ENCODE measurements at places on chromosomes 2 and 18.

DNA sequence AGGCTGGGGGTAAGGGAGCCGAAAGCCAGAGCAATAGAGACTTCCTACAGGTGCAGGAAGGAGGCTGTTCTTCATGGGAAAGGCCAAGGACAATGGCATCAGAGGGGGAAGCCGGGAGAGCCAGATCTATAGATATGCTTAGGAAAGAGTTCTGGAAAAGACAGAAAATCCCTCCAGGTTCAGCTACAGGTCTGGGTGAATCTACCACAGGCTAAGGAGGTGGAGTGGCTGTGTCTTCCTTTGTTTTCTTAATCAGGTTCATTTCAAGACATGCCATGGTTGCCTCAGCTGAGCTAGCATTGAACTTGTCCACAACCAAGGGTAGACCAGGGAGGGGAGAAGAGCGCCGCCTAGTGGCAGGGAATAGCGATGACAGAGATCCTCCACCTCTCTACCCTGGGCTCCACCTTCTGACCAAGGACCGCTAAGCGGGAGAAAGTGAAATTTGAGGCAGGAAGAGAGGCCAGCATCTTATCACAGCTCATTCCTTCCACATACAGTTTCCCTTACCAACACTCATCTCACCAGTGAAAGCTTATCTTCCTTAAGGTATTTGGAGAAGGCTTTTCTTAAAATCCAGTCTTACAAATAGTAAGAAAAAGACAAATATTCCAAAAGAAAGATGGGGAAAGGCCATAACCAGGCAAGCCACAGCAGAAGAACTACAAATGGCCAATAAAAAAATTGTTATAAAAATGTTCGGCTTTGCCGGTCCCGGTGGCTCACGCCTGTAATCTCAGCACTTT lies 74.2 kb downstream of the VIT start:
- DNase-seq, result peak; percentile 5

GRCh38 chr2:224802407-224802806 lies 86.2 kb upstream of the CCDC195 start:
- DNase-seq, result no peak

- no peak for DNase-seq
Observed at GRCh38 chr2:134175834-134176233, 78.0 kb upstream of the MGAT5 start.

GRCh38 chr2:239806276-239806675 lies 218.9 kb downstream of the NDUFA10 start:
- no peak for DNase-seq

DNA sequence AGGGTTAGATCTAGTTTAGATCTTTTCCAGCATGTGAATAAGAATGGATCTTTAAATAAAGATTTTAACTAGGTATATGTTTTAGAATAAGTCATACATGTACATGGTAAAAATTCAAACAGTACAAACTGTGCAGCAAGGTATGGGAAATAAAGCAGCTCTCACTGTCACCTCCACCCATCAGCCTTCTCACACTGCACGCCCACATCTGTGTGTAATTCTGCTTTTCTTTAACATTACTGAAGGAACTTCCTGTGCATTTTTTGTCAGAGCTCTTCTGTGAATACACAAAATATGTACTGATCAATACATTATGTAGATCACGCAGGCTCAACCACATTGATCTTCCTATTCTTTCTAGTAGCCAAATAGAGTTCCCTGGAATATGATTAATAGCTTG lies 3.4 kb downstream of the CASP8 start:
- no peak for DNase-seq

DNA sequence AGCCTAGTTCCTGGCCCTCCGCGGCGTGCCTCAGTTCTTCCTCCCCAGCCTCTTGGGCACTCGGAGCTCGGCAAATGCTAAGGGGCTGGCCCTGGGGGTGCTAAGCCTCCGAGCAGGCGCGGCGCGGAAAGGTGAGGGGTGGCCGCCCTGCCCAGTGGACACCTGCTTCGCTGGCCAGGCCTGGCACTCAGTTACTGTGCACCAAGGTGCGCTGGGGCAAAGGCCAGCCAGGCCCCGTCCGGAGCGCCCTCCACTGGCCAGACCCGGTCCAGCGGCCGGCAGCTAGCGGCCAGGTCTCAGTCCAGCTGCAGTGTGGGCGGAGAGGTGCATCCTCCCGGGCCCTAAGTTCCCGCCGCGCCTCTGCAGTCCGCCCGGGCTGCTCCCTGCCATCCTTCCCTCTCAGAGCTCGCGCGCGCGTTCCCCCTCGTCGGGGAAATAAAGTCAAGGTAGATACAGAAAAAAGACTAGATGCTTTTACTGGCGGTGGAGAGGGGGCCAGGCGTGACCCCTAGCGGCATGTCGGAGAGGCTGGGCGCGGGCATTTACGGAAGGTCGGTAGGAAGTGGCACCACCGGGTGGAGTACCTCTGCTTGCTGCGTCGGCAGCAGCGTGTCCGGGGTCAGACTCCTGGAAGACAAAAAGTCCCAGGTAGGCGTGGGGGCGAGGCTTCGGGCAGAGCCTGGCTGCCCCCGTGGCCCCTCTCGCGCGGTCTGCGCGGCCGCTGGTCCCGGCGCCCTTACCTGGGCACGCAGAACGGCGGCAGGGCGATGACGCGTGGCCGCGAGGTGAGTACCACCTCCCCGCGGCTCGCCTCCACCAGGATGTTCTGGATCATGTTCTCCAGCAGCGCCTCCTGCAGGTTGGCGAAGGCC lies 9.4 kb upstream of the CRYBA2 start:
- DNase-seq, result no peak

DNA sequence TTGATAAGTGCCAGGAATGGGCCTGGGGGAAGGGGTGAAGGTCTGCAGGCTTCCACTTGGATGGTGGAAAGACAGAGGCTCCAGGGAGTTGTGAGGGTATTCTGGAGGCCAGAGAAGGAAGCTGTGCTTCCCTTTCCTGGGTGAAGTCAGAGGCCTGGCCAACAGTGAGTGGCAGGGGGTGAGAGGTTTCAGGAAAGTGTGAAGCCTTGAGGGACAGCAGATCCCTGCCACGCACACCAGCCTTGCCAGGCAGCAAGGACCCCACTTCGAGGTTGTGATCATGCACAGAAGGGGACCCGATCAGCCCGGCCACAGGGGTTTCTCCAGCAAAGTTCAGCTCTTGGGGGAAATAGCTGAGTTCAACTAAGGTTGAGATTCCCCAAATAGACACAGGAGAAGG lies 66.5 kb downstream of the SMAD7 start:
- no peak for DNase-seq

DNA sequence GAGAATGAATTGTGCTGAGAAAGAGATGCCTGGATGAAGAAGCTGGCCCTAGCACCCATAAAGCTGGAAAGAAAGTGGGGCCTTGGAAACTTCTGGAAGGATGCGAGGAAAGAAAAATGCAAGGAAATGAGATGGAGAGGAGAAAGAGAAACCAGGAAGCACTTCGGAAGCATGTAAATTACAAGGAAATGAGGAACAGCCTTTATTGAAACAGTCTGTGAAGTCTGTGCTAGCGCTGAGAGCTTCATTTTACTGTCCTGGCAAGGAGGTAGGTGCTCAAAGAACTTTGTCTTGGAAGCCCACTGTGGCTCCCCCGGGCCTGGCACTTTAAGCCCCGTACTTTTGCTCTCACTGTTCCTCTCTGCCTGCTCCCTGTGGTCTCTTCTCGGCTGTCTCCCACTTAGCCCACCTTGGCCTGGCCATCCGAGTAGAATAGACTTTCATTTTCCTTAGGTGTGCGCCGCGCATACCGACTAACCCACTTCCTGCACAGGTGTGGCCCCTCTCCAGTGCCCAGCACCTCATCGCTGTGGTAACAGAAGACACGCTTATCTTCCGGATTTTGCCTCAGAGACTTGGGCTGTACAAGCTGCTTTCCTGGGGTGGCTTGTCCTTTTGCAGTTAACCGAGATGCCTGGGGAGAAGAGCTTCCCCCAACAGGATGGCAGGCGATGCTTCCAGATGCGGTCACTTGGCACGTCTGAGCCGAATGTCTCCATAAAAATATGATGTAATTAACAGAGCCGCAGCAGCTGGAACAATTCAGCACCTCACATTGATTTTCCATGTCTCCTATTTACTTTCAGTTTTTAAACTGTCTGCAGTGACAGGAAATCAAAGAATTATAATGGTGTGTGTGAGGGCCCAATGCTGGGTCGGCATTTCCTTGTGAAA lies 199.6 kb downstream of the HRH4 start:
- DNase-seq, result peak; percentile 5

GRCh38 chr2:86420913-86421312 lies 20.3 kb upstream of the KDM3A start:
- DNase-seq, result no peak

DNA sequence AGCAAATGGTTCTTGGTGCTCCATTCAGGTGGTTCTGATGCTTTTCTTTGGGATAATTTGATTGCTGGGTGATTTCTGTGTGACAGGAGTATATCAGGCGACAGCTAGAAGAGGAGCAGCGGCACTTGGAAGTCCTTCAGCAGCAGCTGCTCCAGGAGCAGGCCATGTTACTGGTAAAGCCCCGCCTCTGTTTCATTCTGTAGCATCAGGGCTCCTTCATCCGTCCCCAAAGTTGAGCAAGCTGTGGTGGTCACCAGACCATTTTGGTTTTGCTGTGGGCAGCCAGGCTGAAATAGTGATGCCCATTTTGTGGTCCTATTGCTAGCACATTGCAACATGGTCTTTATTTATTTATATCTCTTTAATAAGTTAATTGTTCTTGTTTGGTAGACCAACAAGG lies 132.8 kb upstream of the IL1R2 start:
- DNase-seq, result no peak

DNA sequence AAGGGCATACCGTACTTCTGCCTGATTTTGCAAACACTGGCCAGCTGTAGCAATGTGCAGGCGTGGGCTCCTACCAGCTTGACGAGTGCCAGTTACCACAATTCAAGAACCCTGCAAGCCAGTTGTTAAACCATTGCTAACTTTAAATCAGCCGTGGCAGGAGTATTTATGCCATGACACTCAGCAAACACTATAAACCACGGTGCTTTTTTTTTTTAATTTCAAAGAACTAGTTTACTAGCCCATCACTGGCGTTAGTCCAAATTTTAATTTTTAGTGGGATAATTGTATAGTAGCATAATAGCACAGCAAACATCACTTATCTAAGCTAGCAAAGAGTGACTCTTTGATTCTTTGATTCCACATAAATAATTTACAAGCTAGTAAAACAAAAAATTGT lies 111.1 kb downstream of the COL4A4 start:
- DNase-seq, result no peak

DNA sequence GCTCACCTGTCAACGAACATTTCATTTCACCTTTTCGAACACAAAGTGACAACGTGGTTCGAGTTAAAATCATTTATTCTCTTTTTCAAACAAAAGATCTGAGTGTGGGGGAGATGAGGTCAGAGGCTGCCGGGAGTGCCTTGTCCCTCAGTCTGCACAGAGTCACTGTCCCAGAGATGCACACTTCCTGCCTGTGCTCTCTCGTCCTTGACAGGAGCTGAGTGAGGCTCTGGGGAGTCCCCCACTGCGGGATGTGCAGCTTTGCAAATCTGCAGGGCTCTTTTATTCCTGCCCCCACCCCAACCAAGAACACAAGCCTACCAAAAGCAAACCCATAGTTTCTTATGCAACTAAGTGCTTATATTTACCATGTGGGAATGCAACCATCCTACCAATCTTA lies 497.8 kb downstream of the EIPR1 start:
- DNase-seq, result no peak

DNA sequence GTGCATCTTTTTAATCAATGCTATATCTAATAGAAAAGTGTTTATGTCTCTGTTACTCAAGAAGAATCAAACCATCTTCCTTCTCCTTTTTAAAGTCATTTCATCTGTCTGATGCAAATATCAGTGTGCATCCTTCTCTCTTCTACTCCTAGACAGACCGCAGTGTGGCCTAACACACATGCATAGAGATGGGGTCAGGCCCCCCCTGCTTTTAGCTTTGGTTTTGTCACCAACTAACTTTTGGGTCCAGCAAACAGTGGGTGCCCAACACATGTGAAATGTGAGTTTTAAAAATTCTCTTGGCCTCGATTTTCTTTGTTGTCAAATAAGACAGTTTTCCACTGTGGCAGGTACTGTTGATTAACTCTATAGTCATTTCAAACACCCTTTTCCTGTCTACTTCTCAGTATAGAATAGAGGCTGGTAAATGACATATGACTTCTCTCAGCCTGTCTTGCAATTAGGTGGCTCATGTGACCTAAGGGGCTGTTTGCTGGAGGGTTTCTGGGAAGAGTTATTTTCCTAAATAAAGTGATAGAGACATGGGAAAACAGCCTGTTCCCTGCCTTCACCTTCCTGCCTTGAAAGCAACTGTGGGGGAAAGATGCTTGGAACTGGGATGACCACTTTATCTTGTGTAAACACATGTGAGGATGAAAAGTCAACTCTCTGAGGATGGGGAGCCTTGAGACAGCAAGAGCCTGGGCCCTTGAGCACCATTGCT lies 65.7 kb upstream of the DARS1 start:
- DNase-seq, result no peak

DNA sequence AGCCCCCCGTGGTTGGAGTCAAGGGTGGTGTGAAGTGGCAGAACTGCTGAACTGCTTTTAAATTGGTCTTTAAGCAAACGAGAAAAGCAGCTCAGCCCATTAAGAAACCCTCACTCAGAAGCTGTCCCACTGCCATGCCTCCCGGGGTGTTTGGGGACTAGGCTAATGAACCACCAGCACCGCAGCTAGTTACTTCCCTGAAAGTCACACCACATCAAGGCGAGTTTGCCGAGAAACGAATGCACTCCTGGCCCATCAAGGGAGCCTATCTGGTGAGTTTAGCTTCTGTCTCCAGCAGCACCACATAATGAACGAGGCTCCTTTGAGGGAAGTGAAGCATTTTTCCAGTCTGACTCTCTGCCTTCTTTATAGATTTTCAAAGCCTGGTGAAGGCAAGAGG lies 14.6 kb upstream of the ALK start:
- no peak for DNase-seq

- no peak for DNase-seq
Observed at GRCh38 chr2:239399433-239399920, 1.3 kb downstream of the HDAC4 start.
